Suppressor macrophage (primary cell): ENCODE measurements at places on chromosomes 7 and 10.

DNA sequence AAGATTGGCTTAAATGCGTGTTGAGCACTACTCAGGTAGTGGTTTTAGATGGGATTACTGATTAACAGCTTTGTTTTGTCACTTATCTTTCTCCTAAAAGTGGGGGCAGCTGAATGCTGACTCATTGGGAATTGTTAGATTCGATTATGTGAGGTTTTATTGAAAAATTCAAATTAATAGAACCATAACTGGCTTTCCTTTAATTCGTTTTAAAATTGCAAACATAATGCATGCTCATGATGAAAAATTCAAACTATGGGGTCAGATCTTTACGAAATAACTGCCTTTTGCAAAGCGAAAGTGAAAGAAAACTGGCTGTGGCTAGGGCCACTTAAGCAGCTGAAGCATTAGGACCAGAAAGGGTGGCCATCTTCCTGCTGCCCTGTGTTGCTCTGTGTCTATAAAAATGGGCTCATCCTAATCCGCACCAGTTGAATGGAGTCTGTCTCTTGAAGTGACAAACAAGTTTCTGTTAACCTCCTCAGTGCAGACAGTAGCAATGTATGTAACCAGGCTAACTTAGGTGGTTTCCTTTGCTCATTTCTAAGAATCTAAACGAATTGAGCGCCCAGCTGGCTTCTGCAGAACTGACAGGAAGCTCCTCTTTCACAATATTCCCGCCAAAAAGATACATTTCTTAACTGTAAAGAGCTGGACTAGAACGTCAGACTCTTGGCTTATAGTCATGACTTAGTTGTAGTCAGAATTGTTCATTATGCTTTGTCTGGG, 27.8 kb downstream of the DENND10 start:
- peak; percentile 57 for DNase-seq

- DNase-seq, result no peak
Observed at GRCh38 chr7:968205-969105, 6.9 kb downstream of the COX19 start.

DNA sequence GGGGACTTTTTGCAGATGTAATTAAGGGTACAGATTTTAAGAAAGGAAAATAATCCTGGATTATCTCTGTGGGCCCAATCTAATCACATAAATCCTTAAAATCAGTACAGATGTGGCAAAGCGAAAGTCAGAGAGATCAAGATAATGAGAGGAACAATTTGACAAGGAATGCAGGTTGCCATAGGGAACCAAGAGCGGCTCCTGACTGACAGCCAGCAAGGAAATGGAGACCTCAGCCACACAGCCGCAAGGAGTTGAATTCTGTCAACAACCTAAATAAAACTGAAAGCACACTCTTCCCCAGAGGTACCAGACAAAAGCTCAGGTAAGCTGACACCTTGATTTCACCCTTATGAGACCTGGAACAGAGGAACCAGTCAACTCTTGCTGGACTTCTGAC, 3.4 kb upstream of the PNPLA8 start:
- no peak for DNase-seq

GRCh38 chr7:24825931-24826661, 68.8 kb upstream of the GSDME start:
- DNase-seq, result peak; percentile 21

- no peak for DNase-seq
Observed at GRCh38 chr7:128757203-128757602, 18.0 kb downstream of the CALU start.

DNA sequence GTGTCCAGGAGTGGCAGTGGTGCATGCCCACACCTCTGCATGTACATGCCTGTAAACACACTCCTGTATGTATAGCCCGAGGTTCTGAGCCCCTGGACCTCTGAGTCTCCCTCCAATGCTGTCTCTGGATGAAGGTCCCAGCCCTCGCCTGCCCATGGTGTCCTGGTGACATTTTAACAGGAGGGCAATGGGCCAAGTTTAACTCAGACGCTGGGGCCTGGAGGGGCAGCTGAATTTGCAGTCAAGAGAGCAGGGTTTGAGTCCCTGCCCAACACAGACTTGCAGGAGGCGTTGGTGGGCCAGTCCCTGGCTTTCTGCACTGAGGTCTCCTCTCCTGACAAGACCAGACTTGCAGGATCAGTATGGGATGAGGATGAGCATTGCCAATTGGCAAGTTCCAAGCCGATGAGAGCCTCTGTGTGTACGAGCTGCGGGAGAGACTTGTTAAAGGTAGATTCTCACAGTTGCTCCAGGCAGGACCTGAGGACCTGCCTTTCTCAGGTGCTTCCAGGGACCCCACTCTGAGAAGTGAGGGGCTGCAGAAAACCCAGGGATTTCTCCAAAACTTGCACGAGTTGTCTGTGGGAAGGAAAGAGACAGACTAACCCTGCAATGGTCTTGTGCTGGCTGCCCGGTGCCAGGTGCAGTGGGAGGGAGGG, 141.9 kb downstream of the ELFN1 start:
- no peak for DNase-seq

DNA sequence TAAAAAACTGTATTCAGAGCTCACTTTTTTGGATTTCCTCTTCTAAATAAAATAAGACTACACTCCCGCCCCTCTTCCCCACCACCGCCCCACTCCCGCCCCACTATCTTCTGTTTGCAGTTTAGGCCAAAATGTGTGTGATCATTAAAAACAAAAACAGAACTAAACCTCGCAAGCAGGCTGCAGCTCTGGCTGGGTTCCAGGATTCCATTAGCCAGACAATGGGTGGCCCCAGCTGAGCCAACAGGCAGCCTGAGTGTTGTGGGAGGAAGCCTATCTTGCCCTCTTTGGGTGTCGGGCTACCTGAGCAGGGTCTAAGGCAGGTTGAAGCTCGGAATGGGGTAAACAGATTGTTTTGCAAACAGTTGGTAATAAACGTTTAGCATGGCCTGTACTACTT, 41.7 kb downstream of the ARL4A start:
- peak; percentile 83 for DNase-seq

DNA sequence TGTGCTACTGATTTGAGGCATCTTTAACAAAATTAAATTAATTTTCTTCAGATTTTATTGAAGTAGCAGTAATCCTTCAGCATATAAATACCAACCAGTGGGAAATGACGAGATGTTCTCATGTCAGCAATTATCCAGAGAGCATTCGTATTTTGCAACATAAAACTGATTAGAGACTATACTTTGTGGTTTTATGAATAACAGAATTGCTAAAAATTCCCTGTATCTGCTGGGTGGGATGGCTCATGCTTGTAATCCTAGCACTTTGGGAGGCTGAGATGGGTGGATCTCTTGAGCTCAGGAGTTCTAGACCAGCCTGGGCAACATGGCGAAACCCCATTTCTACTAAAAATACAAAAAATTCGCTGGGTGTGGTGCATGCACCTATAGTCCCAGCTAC, 56.9 kb downstream of the ATAD1 start:
- DNase-seq, result no peak

- no peak for DNase-seq
Observed at GRCh38 chr10:106863549-106863948, 301.0 kb downstream of the SORCS1 start.

- DNase-seq, result no peak
Observed at GRCh38 chr7:130699686-130700085, 13.3 kb upstream of the TSGA13 start.

GRCh38 chr10:36023939-36024338, 381.8 kb upstream of the FZD8 start:
- DNase-seq, result no peak

DNA sequence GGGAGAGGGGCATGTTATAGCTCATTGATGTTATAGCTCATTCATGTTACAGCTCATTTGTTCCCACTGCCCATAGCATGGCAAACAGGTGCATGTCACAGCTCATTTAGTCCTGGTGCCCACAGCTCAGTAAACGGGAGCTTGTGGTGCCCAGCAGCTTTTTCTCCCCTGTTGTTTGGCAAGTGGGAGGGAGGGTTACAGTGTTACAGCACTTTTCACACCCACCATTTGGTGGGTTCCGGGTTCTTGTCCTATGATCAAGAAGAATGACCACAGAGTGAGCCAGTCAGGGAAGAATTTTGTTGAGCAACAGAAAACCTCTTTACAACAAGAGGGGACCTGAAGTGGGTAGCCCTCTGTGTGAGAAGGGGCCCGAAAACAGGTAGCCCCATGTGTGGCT, 162.8 kb upstream of the CSTF2T start:
- DNase-seq, result peak; percentile 6

DNA sequence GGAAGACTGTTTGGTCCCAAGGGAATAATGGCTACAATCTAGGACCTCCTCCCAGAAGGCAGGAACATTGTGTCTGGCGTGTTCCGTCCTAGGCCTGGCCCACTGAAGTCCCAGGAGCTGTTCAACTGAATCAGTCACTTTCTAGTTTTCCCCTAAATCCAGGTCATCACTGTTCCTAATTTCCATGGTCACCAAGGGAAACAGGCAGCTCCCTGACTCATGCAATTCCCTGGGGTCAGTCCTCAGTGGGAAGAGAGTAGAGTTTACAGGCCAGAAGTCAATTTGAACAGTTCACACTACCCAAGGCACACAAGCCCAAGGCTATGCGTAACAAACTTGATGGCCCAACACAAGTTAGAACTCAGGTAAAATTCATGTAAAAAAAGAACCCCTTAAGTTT, 44.0 kb downstream of the CREB3L2 start:
- DNase-seq, result no peak

DNA sequence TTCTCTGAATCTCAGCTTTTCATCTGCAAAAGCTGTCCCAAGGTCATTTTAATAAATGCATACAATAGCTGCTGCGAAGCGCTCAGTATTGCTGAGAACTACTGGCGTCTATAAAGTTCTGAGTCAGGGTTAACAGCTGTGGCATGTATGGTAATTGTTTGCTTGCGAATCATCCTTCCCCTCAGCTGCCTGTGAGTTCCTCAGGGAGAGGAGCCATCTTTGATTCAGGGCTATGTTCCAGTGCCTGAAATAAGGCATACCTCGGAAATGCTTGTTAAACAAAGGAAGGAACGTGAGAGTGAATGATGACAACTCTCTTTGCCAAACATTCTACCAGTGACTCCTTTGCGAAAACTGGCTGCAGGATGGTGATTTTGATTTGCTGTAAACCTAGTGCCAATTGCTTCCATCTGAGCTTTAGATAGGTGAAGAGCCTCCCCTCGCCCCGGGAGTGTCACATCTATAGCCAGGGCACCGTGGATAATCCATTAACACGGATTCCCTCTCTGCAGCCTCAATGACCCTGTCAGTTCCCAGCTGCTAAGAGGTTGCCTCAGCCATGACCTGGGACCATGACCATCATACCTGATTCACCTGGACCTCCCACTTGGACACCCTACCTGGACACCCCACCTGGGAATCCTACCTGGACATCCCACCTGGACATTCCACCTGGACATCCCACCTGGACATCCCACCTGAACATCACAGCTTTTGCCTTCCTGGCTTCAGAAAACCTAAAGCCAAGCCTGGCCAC, 39.6 kb downstream of the GPRIN2 start:
- DNase-seq, result no peak

DNA sequence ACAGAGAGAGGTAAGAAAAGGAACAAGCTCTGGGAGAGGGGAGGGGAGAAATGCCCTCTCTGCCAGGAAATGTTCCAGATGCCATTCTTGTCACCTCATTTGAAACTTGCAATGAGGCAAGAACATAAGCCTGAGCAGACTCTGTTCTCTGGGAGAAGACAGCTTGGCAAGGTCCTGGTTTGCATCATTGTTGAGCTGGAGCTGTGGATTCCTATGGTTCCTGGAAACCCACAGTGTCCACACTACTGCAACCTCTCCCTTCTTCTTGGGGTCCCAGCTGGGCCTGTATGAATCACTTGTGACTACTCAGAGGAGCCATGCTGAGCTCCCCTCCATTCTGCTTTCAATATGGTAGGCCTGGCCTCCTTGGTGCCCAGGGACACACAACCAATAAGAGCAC, 60.8 kb upstream of the HECTD2 start:
- DNase-seq, result no peak

DNA sequence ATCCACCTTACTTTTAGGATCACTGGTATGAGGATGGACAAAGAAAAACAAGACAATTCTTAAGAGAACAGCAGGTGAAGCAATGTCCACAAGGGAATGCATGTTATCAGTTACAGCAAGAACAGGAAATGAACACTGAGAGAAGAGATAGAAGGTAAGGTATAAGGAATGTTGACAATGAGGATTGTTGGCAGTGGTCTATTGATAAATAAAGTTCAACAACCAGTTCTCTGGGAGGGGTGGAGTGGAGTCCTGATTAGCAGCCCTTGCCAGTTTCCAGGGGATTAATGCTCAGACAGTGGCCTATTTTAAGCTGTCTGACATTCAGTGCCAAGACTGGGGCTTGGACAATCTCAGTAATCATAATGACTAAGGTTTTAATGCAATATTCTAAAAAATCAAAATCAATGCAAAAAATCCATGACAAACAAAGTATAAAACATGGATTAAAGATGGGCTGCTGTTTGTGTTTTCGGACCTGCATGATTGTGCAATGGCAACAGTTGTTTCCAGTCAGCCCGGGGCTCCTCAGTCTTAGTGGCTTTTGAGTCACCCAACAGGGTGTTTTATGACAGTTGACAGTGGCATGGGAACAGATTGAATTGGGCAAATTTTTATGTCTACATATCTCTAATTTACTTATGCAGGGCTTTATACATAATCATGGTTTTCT, 13.8 kb upstream of the AKR1B1 start:
- no peak for DNase-seq

DNA sequence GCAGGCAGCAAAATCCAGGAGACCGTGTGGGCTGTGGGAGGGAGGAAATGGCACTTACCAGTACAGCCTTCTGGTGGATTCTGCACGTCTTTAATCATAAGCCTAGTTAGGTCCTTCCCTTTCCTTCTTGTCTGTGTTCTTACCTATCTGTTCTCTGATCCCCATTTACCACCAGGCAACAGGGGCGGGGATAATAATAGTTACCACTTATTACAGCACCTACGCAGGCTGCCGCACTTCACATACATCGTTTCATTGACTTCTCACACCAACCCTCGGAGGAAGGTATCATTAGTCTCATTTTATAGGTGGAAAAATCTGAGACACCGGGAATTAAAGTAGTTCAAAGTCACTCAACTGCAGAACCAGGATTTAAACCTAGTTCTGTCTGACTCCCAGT, 4.5 kb upstream of the EPHA1 start:
- no peak for DNase-seq

- DNase-seq, result peak; percentile 80
Observed at GRCh38 chr7:73623798-73624668, at the start of gene MLXIPL. MLXIPL (minus strand) TSS chr7:73624522; CDS start chr7:73624492, 30 bp downstream.

- DNase-seq, result peak; percentile 75
Observed at GRCh38 chr7:36208426-36208825, 55.4 kb downstream of the EEPD1 start.

DNA sequence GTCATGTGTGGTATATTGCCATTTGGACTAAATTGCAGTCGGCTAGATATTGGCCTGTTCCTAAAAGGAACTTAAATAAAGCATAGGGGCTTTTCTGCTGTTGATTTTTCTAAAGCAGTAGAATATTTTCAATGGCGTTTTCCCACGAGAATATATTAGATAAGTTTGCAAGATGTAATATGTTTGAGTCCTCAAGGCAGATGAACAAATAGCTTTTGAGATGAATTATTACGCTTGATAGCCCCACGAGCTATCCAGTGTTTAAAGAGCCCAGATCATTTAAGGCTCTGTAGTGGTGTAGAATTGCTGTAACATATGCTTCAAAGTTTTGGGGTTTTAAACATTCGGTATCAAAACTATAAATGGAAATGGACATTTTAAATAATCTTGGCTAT, 2.9 kb downstream of the CELF2 start:
- DNase-seq, result no peak
